ENCODE measurements at places on chromosomes 3 and 15. TPM values are rescaled to one million over a fixed set of nuclear protein-coding genes. Genes with fewer than 3 reads are reported as not detected.
A peak's percentile ranks its signal among the peaks of the same experiment; 100 is the strongest.

DNA sequence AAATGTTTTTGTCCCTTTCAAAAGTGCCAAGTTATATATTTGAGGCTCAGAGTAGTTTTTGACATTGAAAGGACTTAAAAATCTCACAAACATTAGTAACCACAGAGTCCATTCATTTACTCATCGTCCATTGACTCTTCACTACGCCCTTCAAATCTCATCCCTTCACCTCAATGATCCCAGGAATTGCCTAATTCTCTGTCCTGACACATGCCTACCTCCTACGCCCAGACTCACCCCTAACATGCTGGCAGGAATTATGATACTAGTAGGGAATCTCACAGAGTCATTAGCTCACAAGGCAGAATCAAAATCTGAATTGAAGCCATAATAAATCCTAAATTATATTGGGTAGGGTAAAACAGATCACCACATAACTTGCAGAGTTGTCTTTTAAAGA, 410.1 kb downstream of the RAP2B start:
- no peak for ATAC-seq

GRCh38 chr3:42347928-42348327, 62.5 kb downstream of the LYZL4 start:
- no peak for ATAC-seq

DNA sequence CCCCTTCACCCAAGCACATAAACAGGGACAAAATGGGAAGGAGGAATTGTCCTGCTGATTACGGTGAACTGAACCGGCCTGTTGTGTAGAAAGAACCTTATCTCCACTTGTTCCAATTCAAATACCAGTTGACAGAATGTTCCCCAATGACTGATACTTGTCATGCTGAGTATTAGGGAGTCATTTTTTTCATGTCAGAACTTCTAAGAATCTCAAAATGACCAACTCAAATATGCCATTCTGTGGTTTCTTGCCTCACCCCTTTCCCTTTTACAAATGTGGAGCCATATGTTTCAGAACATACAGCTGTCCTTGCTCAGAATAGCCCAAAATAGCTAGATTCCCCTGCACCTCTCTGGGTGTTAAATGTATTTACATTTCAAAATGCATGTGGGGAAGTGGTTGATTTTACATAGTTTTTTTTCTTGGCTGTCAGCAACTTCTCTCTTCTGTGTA, 405.9 kb upstream of the TBL1XR1 start:
- no peak for ATAC-seq

GRCh38 chr3:40237889-40238571, 71.5 kb upstream of the EIF1B start:
- ATAC-seq: no peak

DNA sequence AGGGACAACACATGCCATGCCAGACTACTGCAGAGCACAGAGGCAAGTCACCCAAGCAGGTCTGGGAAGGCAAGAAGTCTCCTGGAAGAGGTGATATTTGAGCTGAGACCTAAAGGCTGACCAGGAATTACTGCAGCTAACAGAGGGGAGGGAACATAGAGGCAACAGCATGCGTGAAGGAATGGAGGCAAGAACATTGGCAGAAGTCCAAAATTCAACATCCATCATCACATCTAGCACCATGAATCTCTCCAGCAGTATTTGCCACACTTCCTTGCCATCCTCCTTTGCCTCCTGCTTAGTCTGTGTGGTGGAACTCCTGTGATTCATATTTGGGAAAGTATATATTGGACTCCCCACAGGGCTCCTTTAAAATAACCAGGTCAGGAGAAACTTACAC, 870 bp upstream of the TSEN2 start:
- ATAC-seq: no peak

DNA sequence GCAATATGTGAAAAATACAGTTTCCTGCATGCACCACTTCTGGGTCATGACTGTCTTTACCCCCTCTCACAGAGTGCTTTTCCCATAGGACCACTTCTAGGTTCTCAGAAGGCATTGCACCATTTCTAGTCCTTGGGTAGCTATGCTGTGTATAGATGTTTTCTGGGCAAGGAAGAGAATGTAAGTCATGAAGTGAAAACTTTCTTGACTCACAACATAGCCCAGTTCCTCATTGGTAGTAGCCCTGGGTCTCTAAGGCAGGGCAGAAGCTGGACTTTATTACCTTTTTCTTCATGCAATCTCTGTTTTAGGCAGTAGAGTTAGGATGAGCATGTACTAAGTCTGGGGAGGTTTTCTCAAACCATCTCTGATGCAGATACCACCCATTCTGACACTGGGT, 203.1 kb downstream of the EPHB1 start:
- ATAC-seq: no peak

GRCh38 chr15:57227899-57228298, 148.4 kb upstream of the CGNL1 start:
- ATAC-seq: no peak

GRCh38 chr3:149536429-149536828, 61.9 kb downstream of the TM4SF4 start:
- ATAC-seq: peak; percentile 38

GRCh38 chr3:168062679-168063078, 33.0 kb downstream of the GOLIM4 start:
- ATAC-seq: no peak

The KBTBD12 gene
- 7.4 TPM for total RNA-seq

The ZNF660 gene
- total RNA-seq: 4.5 TPM

The VEPH1 gene
- 2.3 TPM for total RNA-seq

The SOX2 gene
- total RNA-seq: 5.1 TPM

The LRRC31 gene
- 0.35 TPM for total RNA-seq

The GOLGA8J gene
- not detected for total RNA-seq

All from gastroesophageal sphincter (tissue), 4 donors.